ENCODE measurements at places on chromosomes 2 and 18. TPM values are rescaled to one million over a fixed set of nuclear protein-coding genes. Genes with fewer than 3 reads are reported as not detected.

Gene CD28
- under 0.01 TPM for total RNA-seq

Gene OTOF
- total RNA-seq: 0.05 TPM

Gene REG3G
- total RNA-seq: not detected

Gene SLC5A7
- not detected for total RNA-seq

Gene LYPD1
- 29.3 TPM for total RNA-seq

Gene MLPH
- 50.9 TPM for total RNA-seq

Gene ERMN
- total RNA-seq: 0.09 TPM

Gene LIMS1
- total RNA-seq: 123 TPM

Gene C1QL2
- not detected for total RNA-seq

Gene LINC00305
- total RNA-seq: not detected

Gene SERPINB10
- not detected for total RNA-seq

Gene PLA2R1
- total RNA-seq: 8.0 TPM

Gene PCARE
- total RNA-seq: not detected

Gene SP5
- not detected for total RNA-seq

Gene PLEKHH2
- 0.55 TPM for total RNA-seq

Gene NTSR2
- total RNA-seq: not detected

Gene TRIM54
- not detected for total RNA-seq

Gene SOX11
- total RNA-seq: 11.9 TPM

Gene ITPRID2
- total RNA-seq: 204 TPM

Gene GKN2
- not detected for total RNA-seq

All from smooth muscle cell of the umbilical artery (primary cell).